ENCODE measurements at places on chromosomes 1 and 21.

- no peak for DNase-seq
These were observed 15.6 kb upstream of the FAAP20 start for GRCh38 chr1:2210084-2210653.

- DNase-seq: no peak
These were observed 291.1 kb downstream of the PTPRU start for GRCh38 chr1:29527314-29528004.

DNA sequence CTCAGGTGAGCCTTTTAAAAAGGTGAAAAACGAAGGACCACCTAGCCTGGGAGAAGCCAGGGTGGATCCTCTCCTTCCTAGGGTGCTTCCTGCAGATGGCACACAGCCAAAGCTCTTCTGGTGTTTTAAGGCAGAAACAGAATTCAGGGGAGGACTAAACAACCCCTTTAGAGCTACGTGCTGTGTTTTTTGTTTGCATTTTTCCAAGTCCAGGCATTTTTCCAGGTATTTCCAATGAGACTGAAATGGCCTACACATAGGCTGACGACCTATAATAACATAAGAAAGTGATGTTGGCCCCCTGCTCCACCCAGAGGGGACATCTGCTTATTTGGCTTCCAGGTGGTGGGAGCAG lies 83.8 kb downstream of the CAPZB start:
- no peak for DNase-seq

DNA sequence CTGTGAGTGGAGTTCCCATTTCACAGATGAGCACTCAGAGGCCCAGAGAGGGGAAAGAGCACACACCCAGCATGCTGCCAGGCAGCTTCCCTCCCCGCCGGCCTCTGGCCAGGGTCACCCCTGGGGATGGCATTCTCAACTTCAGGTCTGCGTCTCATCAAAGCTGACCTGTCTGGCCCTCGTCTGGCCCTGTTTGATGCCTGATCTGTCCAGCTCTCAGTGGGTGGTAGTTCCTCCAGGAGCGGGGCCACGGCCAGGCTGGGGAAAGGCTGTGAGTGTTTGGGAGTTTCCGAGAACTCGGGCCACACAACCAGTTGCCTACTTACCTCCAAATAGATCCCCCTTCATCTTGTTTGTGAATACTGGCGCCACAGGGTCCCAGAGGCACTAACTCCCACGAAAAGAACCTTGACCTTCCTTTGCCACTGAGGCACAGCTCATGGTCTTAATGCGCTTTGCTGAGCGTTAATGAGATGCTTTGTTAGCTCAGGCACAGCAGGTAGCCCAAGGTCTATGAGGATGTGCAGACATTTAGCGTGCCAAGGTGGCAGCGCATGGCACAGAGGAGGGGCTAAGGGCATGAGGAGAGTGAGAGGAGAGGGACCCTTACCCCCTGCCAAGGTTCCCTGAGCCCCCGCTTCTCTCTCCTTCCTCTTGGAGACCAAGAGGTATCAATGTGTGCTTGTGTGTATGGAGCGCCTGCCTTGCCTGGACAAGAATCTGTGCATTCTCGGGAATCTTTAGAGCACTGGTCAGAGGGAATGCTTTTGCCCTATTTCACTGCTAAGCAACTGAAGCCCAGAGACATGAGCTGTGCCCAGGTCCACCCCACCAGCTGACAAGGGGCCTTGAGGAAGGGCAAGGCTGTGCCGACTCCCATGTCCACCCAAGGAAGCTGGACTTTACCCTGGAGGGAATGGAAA lies 61.2 kb downstream of the DISP3 start:
- DNase-seq: no peak

GRCh38 chr21:37783016-37783415 lies 133.2 kb downstream of the KCNJ6 start:
- DNase-seq: no peak

DNA sequence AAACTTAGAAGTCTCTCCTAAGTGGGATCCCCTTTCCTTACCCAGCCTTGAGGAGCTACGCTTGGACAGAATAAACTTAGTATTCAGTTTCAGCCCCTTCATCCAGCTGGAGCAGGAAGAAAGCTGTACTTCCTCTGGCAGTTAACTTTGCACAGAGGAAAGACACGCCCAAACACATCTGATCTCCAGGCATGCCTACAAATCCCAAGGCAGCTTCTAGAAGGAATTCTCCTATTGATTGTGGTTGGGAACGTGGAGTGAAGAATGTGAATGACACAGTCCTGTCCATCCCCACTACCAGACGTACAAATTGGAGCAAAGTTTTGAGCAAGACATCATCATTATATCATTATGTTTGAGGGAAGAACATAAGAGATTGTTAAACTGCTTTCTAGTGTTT lies 6.6 kb upstream of the AK4 start:
- no peak for DNase-seq

- DNase-seq: no peak
These were observed 56.2 kb downstream of the SLC37A1 start for GRCh38 chr21:42569732-42570301.

- peak; percentile 19 for DNase-seq
These were observed 40.1 kb downstream of the DNM3 start for GRCh38 chr1:171881442-171881841.

- DNase-seq: peak; percentile 28
These were observed 775 bp upstream of the EFCAB14 start for GRCh38 chr1:46719689-46720088.

DNA sequence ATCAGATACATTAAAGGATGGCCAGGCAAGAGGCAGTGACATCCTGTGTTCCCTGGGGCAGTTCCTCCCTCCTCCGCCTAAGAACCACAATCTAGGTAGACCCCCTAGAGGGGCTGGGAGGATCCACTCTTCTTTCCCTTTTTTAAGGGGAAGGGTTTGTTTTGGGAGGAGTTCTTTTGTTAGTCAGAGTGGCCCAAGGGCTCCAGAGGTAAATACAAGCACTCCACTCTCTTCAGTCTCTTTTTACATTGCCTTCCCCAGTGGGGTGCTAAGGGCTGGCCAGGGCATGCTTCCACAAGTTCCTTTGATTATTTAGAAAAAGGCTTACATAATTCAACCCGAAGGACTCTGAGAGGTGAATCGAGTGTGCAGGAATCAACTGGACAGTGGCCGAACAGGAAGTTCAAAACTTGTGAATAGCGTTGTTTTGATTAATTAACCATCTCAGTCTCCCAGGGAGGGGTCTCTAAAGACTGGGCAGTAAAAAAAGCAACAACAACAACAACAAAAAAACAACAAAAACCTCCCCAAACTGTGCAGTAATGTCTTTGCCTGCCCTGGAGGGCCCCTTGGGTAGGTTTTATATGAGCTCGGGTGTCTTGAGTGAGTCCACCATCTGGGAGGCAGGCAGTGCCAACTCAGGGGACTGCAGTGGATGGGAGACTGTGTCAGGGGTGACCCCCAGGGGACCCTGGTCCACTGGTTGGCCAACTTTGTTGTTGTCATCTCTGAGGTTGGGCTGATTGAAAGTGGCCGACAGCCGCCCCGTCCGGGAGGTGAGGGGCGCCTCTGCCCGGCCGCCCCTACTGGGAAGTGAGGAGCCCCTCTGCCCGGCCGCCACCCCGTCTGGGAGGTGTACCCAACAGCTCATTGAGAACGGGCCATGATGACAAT lies 33.2 kb upstream of the ENO1 start:
- DNase-seq: no peak

GRCh38 chr1:42340093-42340492 lies 5.1 kb upstream of the FOXJ3 start:
- DNase-seq: no peak

DNA sequence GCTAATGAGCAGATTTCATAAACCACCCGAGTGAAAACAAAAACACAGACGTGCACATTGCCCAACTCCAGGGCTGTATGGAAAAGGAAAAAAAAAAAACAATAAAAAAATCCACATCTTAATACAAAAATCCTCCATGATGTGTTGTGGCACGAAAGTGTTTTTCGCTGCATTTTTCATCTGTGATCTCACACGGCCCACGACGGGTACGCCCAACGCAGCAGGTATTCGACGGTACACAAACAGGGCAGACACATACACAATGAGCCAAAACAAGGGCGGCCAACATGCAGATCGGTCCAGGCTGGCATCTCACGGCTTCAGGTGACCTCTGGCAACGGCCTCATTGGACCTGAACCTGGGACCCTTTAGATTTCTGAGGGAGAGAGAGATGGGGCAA lies 31.1 kb downstream of the CASZ1 start:
- no peak for DNase-seq

DNA sequence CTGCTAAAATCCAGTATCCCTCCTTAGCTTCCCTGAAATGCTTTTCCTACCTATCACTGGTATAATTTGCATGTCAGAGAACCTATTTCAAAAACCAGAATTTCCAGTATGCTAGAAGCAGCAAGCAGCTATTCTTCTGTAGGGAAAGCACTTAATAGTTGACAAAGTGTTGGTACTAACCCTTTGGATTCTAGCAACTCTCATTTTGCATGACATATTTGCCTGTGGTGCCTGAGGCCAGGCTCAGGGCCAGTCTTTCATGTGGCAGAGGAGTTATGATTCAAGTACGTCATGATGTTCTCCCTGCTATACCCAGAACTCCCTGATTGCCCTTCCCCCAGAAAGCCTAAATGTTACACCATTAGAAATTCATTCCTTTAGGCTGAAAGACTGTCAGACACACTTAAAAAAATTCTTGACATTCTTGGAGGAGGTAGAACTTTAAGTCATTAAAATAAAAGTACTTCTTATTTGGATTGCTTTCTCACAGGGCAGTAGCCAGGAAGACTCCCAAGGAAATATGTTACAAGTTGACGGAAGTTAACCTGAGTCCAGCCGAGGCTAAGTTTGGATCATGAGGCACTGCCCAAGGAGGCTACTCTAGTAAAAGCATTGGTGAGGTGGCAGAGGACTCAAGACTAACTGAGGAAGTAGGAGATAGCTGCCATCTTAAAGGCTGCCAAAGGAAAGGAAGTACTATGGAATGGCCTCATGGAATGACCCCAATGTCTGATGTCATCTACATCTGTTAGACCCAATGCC lies 298.4 kb upstream of the SPAG17 start:
- DNase-seq: no peak

- DNase-seq: no peak
These were observed 69.5 kb downstream of the LPAR3 start for GRCh38 chr1:84823511-84823910.

DNA sequence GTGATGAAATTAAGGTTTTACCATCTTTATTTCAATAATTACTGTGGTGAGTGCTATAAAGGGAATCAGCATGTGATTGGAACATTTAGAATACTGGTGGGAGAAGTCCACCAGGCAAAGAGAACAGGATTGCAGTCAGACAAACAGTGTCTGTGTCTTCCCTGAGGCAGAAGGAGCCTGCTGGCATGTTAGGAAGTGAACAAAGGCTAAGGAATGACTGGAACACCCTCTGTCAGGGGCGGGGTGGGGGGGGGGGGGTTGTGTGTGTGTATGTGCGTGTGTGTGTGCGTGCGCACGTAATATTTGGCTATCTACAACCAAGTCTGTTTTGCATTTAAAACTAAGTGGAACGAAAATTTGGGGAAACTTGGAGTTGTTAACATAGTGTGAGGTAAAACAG lies 30.2 kb downstream of the SRRM1 start:
- no peak for DNase-seq

GRCh38 chr21:38266732-38267131 lies 9.9 kb downstream of the KCNJ15 start:
- DNase-seq: no peak

DNA sequence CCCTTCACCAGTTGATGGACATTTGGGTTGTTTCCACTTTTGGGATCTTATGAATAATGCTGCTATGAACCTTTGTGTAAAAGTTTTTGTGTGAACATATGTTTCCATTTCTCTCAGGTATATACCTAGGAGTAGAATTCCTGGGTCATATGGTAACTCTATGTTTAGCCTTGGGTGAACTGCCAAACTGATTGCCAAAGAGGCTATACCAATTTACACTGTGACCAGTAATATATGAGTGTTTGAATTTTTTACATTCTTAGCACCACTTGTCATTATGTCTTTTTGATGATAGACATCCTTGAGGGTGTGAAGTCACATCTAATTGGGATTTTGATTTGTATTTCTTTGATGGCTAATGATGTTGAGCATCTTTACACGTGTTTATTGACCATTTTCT lies 290.1 kb downstream of the DUSP10 start:
- DNase-seq: no peak

DNA sequence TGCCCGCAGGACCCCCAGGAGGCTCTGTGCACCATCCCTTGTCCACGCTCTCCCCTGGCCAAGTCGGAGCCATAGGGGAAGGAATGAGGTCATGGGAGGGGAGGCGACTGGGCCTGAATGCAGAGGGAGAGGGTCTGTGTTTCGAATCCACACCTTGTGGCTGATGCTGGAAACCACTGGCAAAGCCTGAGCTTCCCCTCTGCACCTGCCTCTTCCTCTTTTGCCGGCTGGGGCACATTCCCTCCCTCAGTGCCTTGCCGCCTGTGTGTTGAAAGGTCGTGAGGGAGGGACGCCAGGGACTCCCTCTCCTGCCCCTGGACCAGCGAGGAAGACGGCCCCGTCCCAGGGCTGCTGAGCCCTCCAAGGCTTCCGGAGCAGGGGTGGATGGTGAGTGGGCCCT lies 27.3 kb downstream of the PRDM16 start:
- DNase-seq: no peak

DNA sequence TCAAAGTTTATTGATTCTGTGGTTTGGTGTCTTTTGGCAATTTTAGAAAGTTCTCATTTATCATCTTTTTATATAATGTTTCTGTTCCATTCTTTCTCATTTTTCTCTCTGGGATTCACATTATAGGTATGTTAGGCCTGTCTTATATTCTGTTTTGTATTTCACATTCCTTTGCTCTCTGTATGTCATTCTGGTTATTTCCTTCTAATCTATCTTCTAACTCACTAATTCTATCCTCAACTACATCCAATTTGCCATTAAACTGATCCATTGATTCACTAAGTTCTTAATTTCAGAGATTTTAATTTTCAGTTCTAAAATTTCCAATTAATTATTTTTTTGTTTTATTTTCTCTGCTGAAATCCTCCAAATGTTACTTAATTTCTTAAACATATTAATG lies 234.8 kb downstream of the FOXD2 start:
- DNase-seq: no peak

- DNase-seq: no peak
These were observed 5.5 kb downstream of the LCE1B start for GRCh38 chr1:152817309-152817708.

GRCh38 chr1:1598720-1599029 lies 1.3 kb downstream of the FNDC10 start:
- no peak for DNase-seq

DNA sequence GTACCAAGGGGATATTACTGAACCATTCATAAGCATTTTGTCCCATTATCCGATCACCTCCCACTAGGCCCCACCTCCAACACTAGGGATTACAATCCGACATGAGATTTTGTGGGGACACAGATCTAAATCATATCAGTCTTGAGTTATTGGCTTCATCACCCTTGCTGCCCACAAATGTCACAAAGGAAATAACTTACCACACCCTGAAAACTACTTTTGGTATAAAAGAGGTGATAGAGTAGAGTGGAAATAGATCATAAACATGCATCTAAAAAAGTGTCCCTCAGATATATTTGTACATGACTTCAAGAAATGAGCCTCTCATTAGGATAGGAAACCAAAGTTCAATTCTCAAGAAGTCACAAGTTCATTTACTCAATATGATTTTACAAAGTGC lies 22.6 kb upstream of the FCRL3 start:
- no peak for DNase-seq

All from hematopoietic multipotent progenitor cell treated with erythropoietin and hydrocortisone succinate and interleukin-3 and kit ligand, for 8 days (in vitro differentiated cells).